ENCODE measurements at places on chromosomes 16 and 17.

GRCh38 chr16:73233329-73233765 is 185.4 kb upstream of the ZFHX3 start:
- no peaks in the 10 kb centered on the region for H3K27me3 ChIP-seq
- H3K27ac ChIP-seq: no peak overlapping the region
- DNase-seq: no peak
- H3K36me3 ChIP-seq: no peaks in the 10 kb centered on the region
- no peak overlapping the region for H3K4me3 ChIP-seq

- no peaks in the 10 kb centered on the region for H3K27me3 ChIP-seq
- H3K27ac ChIP-seq: peak overlapping the region; percentile 43
- H3K36me3 ChIP-seq: peaks cover 42% of the 10 kb centered on the region
- H3K4me1 ChIP-seq: peaks cover 14% of the 10 kb centered on the region
Measured at GRCh38 chr16:8892101-8892575, 10.0 kb downstream of the LITAFD start.

- no peak for DNase-seq
- no peak overlapping the region for H3K27ac ChIP-seq
- H3K27me3 ChIP-seq: no peaks in the 10 kb centered on the region
- H3K4me1 ChIP-seq: no peaks in the 10 kb centered on the region
Measured at GRCh38 chr16:23223368-23223767, 40.8 kb downstream of the SCNN1G start.

DNA sequence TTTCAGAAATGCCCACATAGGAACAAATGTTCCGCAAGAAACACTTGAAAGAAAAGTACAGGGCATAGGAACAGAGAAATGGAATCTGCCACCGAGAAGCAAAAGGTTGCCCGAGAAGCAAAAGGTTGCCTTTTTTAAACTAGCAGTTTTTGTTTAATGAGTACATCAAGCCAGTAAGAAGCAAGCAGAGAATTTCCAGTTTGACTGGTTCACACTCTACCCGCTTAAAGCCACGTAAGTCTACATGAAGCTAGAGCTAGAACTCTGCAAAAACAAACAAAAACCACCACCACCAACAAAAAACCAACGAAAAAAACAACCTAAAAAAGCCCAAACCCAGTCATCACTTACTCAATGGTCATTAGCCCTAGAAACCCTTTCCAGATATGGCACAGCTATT is 144.3 kb downstream of the MAP2K6 start:
- no peaks in the 10 kb centered on the region for H3K36me3 ChIP-seq
- H3K4me1 ChIP-seq: no peaks in the 10 kb centered on the region
- H3K4me3 ChIP-seq: no peak overlapping the region
- H3K27ac ChIP-seq: no peak overlapping the region
- DNase-seq: no peak

All from CD4-positive, alpha-beta memory T cell (primary cell).